ENCODE measurements at places on chromosomes 12 and 14.

GRCh38 chr14:49449749-49450148 is 136.4 kb downstream of the RPS29 start:
- no peak for DNase-seq

DNA sequence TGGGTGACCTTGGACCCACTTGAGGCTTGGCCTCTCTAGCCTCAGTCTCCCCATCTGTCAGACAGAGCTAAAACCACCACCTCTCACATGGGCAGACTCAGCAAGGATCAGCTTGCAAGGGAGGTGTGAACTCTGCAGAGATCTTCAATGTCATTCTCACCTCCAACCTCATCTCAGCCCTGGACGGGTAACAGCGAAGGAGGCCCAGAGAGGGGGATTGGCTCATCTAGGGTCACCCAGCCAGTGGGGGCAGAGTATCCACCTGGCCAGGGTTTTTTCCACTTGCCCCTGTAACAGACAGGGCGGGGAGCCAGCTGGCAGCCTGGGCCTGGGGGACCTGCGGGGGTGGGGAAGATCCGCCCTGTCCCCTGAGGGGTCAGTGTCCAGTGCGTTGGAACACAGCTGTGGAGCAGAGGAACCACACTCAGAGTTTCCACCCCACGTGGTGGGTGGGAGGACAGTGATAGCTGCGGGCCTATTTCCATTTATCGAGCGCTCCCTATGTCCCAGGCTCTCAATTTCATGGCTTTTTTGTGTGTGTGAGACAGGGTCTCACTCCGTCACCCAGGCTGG is 27.4 kb downstream of the DTX1 start:
- DNase-seq: no peak

DNA sequence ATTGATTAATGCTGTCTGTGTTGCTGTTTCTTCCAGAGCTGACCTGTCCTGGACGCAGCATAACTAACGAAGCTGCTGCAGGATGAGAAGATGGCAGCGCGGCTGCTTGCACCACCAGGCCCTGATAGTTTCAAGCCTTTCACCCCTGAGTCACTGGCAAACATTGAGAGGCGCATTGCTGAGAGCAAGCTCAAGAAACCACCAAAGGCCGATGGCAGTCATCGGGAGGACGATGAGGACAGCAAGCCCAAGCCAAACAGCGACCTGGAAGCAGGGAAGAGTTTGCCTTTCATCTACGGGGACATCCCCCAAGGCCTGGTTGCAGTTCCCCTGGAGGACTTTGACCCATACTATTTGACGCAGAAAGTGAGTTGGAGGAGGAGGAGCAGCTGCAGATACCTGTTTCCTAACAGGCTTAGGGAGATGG is 71.7 kb downstream of the SCN8A start:
- DNase-seq: no peak

GRCh38 chr12:108751821-108752220 is 20.5 kb upstream of the CORO1C start:
- no peak for DNase-seq

DNA sequence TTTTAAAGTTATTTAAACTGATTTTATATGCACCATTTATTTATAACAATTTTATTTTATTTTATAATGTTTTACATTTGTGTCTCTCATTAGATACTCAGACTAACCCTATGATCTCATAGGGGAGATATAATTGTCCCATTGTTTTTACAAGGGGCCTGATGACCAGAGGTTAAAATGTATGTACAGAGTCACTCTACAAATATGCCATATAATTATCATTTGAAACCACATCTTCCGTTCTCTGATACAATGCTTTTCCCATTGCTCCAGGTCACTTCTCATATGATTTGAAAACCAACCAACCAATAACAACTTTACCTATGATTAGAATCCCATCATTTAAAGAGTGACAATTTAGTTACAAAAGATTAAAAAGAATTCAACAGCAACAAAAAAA is 137.8 kb downstream of the GPHN start:
- DNase-seq: no peak

- no peak for DNase-seq
These were observed 451.9 kb upstream of the FBXO33 start for GRCh38 chr14:39884091-39884490.

- DNase-seq: no peak
These were observed 10.0 kb upstream of the SLC7A8 start for GRCh38 chr14:23193432-23193831.

DNA sequence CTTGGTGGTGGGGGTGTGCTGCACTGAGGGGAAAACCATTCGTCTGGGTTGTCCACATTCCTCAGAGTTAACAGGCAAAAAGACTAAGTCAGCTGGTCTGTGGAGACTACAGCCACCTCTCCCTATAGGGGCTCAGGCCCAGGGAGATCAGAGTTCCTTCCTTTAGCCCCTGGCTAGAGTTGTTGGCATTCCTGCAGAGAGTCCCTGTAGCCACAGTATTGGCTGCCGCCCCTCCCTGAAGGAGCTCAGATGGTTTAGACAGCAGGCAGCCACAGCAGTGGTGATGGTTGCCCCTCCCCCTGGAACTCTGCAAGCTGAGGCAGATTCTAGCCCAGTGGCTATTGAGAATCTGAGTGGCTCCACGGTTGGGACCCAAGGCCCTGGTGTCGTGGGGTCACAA is 1072.5 kb upstream of the ATXN7L3B start:
- no peak for DNase-seq

DNA sequence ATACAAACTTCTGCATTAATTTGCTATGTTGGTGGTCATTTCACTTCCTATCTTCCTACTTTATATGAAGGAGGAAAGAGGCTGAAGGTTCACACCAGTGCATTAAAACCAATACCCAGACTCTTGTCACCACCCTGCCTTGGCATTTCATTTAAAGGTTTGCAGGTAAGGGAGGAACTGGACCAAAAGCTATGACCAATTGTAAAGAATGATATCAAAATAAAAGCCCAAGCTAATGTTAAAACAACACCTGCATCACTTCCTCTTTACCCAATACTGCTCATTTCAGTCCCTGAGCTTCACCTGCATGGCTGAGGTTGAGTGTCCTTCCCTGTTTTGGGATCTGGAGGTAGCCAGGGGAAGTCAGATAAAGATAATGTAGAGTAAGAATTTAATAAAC is 47.2 kb upstream of the TMEM233 start:
- DNase-seq: no peak

- no peak for DNase-seq
These were observed 19.7 kb downstream of the SLC6A12 start for GRCh38 chr12:194276-194675.

- no peak for DNase-seq
These were observed 364.9 kb upstream of the KITLG start for GRCh38 chr12:88945051-88945732.

DNA sequence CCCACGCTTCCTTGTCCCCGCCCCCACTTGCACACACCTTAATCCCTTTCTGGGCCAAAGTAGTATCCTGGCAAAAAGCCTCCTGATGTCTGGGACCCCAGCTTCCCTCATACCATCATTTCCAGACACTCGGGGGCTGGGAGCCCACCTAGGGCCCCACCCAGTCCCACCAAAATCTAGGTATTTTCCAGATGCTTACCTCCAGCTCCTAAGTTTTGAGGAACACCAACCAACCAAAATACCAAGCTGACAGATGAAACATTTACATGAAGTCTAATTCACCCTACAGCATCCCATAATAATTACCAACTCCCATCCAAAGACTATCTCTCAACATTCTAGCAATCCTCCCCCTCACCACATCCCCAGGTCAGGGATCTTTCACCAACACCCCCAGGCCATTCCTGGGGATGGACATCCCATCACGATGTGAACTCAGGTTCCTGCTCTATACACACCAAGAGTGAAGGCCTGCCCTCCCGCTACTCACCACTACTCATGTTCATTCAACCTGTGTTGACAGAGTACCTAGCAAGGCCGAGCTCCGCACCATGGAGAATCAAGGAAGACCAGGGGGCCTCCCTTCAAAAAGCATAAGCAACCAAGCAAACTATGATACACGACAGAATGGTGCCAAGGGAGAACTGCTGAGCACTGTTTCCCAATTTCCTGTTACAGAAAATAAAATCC is 1.6 kb upstream of the CHD4 start:
- DNase-seq: no peak

GRCh38 chr14:62001963-62002362 is 239.7 kb downstream of the SNAPC1 start:
- no peak for DNase-seq

GRCh38 chr12:77888611-77889010 is 57.9 kb downstream of the NAV3 start:
- no peak for DNase-seq

DNA sequence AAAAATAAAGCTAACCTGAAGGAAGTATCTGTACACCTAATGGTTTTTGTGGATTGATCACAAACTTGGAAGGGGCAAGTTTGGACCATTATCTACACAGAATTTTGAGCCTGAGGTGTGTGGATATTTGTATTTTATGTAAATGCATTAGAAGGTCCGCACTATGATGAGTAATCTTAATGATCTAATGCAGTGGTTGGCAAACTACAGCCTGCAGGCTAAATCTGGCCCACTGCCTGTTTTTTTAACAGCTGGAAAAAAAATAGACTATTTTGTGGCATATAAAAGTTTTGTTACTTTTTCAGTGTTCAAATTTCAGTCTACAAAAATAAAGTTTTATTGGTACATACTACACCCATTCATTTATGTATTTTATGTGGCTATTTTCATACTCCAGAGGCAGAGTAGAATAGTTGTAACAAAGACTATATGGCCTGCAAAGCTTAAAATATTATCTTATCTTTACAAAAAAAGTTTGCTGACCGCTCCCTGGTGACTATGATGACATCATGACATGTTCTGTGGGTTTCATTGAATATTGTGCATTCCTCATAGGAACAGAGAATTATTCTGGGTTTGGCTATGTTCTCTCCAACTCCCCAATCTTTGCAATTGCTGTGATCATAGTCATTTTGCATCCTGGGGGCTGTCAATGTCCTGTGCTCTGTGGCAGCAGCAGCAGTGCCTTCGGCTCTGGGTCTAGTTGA is 962.6 kb upstream of the FBXO33 start:
- DNase-seq: no peak

- DNase-seq: no peak
These were observed 86.3 kb downstream of the PLCZ1 start for GRCh38 chr12:18651525-18651924.

GRCh38 chr14:53187921-53188463 is 34.9 kb upstream of the DDHD1 start:
- no peak for DNase-seq

DNA sequence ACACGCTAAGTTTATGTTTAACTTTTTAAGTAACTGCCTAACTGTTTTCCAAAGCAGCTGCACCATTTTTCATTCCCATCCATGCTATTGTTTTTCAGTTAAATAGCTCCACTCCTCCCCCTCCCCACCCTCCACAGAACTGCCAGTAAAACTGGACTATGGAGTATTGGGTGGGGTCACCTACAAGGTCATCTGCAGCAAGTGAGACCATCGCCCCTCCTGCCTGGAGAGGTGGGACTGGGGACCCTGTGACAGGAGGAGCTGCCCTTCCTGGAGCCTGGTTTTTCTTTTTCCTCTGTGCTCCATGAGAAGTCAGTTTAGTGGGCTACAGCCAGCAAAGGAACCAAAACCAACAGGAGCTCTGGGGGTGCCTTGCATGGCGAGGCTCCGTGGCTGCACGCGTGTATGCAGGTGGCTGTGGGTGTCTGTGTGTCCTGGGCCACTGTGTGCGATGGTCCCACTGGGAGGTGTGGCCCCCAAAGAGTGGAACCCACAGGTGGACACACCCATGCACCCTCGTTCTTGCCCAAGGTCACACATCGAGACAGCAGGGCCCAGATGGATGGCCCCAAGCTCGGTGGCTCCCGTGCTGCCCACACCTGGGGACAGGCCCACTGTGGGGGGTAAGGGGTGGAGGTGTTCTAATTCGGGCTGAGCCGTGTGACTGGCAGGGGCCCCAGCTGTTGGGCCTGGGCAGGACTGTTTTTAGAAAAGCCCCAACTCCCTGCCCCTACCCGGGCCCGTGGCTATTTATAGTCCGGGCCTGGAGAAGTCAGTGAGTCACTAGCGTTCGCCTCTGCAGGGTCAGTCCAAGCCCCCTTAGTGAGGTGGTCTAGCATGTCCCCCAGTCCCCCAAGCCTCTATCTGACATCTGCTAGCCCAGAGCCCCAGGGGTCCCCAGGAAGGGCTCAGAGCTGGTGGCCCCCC is 2.3 kb upstream of the ADSS1 start:
- DNase-seq: no peak

DNA sequence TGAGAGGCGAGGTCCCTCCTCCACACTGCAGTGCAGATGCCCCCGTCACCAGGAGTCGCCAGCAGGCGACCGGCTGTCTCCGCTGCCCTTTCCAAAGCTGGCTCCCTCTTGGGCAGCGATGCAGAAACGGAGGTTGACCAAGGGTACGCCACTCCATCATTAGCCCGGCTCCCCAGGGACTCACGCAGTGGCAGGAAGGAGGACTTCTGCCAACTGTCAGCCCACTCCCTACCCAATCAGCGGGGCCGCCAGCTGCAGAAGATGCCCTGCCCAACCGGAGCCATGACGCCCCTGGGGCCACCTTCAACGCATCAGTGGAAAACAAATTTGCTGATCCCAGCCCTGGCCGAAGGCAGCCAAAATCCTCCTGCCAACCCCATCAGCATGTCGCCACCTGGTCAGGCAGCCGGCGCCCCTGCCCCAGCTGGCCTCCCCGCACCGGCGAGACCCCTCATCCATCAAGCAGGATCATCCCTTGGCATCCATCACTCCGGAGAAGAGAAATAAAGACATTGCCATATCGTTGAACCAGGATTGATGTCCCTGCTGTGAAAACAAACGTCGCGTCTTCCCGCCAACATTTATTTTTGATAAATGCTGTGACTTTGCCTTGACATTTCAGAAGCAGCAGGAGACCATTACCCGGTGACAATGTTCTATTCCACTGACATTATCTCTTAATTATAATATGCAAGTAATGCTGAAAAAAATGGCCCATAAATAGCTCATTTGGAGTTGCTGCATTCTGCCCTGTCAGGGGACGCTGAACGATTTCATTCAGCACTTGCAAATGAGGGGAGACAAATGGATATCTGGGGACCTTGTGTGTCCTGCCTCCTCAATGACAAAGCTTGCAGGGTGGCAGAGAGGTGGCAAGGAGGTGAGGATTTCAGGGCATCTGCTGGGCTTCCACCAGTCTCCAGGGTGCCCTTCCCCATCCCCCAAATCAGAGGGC is 105.1 kb downstream of the SCARB1 start:
- DNase-seq: no peak

DNA sequence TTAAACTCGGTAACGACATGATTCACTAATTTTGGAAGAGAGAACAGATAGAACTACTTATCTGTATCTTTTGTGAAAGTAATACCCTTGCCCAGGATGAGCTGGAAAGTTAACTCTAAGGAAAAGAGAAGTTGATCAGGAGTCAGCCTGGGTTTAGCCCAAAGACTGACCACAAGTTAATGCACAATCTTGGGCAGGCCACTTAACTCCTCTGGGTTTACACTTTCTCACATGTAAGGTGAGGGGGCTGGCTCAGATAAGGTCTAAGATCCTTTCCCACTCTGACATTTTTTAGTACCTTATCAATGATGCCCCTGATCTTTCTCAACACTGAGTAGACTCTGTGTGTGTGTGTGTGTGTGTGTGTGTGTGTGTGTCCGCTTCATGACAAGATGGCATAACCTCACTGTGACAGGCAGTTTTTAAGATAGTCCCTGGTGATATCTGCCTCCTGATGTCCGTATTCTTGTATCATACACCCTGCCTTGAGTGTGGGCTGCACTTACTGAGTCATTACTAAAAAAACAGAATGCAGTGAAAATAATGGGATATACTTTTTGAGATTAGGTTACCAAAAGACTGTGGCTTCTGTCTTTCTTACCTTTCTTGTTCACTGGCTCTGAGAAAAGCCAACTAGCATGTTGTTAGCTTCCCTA is 56.2 kb upstream of the CCDC198 start:
- no peak for DNase-seq

GRCh38 chr12:109009766-109010165 is 11.1 kb downstream of the SVOP start:
- no peak for DNase-seq

- DNase-seq: no peak
These were observed 23.2 kb upstream of the KIF26A start for GRCh38 chr14:104115131-104115600.

All from CD14-positive monocyte (primary cell).